ENCODE measurements at places on chromosomes 11 and 22. TPM values are rescaled to one million over a fixed set of nuclear protein-coding genes. Genes with fewer than 3 reads are reported as not detected.

GRCh38 chr11:15716550-15716949 lies 601.8 kb downstream of the INSC start:
- H3K4me1 ChIP-seq, result no peaks in the 10 kb centered on the region
- no peaks in the 10 kb centered on the region for H3K27me3 ChIP-seq
- H3K36me3 ChIP-seq, result no peaks in the 10 kb centered on the region
- no peak for DNase-seq
- no peak overlapping the region for H3K27ac ChIP-seq

DNA sequence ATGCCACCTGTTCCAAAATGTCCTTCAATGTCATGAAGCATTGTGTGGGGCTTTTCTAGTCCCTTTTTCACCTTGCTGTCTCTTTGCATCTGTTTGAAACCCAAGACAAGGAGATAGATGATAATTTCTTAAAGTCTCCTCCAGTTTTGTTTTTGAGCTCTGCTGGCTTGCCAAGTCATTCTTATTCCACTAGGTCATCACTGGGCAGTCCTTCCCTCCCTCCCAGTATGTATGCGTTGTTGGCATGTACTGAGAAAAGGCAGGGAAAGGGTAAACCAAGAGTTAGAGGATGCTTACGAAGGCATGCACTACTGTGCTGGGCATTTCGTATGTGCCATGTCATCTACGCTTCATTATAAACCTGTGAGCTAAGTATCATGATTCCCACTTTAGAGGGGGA lies 78.6 kb downstream of the PARVA start:
- H3K27ac ChIP-seq, result no peak overlapping the region
- no peak overlapping the region for H3K4me3 ChIP-seq
- H3K27me3 ChIP-seq, result no peaks in the 10 kb centered on the region
- H3K36me3 ChIP-seq, result no peaks in the 10 kb centered on the region
- peaks cover 4% of the 10 kb centered on the region for H3K4me1 ChIP-seq
- DNase-seq, result no peak

DNA sequence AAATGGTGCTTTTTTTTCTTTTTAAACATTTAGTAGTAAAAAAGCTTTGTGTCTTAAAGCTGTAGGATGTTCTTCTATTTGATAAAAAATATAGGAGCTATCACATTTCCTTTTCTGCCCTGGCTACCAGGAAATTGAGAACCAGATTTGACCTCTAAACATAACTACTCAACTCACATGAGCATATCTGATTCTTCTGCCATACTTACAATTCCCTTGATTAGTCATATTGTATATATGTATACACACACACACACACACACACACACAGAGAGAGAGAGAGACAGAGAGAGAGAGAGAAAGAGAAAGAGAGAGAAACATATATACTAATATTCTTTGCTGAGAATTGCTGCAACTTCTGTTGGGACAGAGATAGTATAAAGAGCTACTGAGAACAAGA lies 23.0 kb upstream of the GDPD4 start:
- no peaks in the 10 kb centered on the region for H3K27me3 ChIP-seq
- H3K4me3 ChIP-seq, result no peak overlapping the region
- DNase-seq, result no peak
- no peaks in the 10 kb centered on the region for H3K4me1 ChIP-seq
- H3K27ac ChIP-seq, result no peak overlapping the region

PARVG gene
- total RNA-seq, result 6.3 TPM

BEST1 gene
- 1.9 TPM for total RNA-seq

GRCh38 chr11:61887839-61888494 lies 3.4 kb downstream of the FADS3 start:
- no peak for DNase-seq
- H3K27ac ChIP-seq, result no peak overlapping the region
- H3K4me3 ChIP-seq, result no peak overlapping the region
- no peaks in the 10 kb centered on the region for H3K36me3 ChIP-seq
- no peaks in the 10 kb centered on the region for H3K27me3 ChIP-seq

PLAAT2 gene
- total RNA-seq, result not detected

DNA sequence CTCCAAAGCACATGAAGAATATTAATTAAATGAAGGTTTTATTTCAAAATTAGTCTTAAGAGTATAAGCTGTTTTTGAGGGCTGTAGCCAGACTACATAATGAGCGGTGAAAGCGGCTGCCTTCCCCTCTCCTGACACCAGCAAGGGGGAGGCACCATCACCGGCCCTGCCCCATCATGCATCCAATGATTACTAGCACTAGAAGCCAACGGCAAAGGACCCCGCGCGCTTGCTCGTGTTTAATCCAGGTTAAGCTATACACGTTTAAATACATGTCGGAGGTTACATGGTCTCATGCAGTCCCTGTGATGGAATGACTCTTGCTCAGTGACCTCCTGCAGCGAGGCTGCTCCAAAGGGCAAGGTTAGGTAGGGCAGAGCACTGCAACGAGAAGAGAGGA lies 50.3 kb downstream of the FEZ1 start:
- no peaks in the 10 kb centered on the region for H3K27me3 ChIP-seq
- peaks cover 9% of the 10 kb centered on the region for H3K4me1 ChIP-seq
- no peak overlapping the region for H3K27ac ChIP-seq

GRCh38 chr11:1889941-1890855 lies 1.5 kb downstream of the PRR33 start:
- no peak overlapping the region for H3K27ac ChIP-seq
- no peak overlapping the region for H3K4me3 ChIP-seq
- no peaks in the 10 kb centered on the region for H3K4me1 ChIP-seq
- no peak for DNase-seq

DNA sequence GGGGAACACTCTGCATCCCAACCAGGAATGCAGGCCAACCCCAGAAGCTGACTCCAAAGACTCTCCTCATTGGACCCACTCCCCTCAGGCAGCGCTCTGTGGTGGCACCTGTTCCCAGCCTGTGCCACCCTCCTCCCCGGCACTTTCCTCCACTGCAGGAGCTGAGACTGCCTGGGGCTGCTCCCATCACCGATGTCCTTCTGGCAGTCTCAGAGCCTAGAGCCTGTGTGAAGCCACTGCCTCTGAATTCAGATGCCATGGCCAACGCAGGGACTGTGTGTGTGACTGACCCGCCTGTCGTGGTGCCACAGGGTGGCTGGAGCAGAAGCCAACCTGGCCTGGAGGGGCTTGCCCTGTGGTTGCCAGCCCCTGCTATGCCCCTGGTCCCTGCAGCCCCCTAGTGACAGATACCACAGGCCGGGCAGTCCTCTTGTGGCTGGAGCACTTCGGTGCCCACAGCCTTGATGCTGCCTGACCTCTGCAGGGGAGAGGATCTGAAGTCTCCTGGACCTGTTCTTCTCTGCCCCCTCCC lies 43.2 kb downstream of the TBX1 start:
- no peak overlapping the region for H3K27ac ChIP-seq
- no peaks in the 10 kb centered on the region for H3K4me1 ChIP-seq
- no peaks in the 10 kb centered on the region for H3K36me3 ChIP-seq
- H3K4me3 ChIP-seq, result no peak overlapping the region
- DNase-seq, result no peak

GRCh38 chr11:121670805-121671282 lies 218.1 kb upstream of the SORL1-AS1 start:
- no peak for DNase-seq
- no peaks in the 10 kb centered on the region for H3K36me3 ChIP-seq
- no peak overlapping the region for H3K27ac ChIP-seq

- H3K36me3 ChIP-seq, result no peaks in the 10 kb centered on the region
- H3K4me1 ChIP-seq, result no peaks in the 10 kb centered on the region
- no peak for DNase-seq
- H3K27ac ChIP-seq, result no peak overlapping the region
- no peaks in the 10 kb centered on the region for H3K27me3 ChIP-seq
These were observed 67.4 kb upstream of the DBX1 start for GRCh38 chr11:20227631-20228030.

MAPK8IP1 gene
- 0.83 TPM for total RNA-seq

EIF4G2 gene
- total RNA-seq, result 304 TPM

OR2AG2 gene
- 0.48 TPM for total RNA-seq

GRCh38 chr11:96307776-96308140 lies 35.2 kb downstream of the MAML2 start:
- H3K27ac ChIP-seq, result no peak overlapping the region
- H3K4me1 ChIP-seq, result no peaks in the 10 kb centered on the region
- no peaks in the 10 kb centered on the region for H3K36me3 ChIP-seq
- DNase-seq, result no peak
- H3K4me3 ChIP-seq, result no peak overlapping the region
- no peaks in the 10 kb centered on the region for H3K27me3 ChIP-seq

- H3K27ac ChIP-seq, result no peak overlapping the region
- H3K27me3 ChIP-seq, result no peaks in the 10 kb centered on the region
These were observed 165.1 kb downstream of the WNT11 start for GRCh38 chr11:76041208-76041607.

GRCh38 chr22:48887394-48888332 lies 940.0 kb downstream of the BRD1 start:
- no peak overlapping the region for H3K27ac ChIP-seq
- no peaks in the 10 kb centered on the region for H3K36me3 ChIP-seq
- no peaks in the 10 kb centered on the region for H3K27me3 ChIP-seq
- H3K4me1 ChIP-seq, result no peaks in the 10 kb centered on the region
- DNase-seq, result no peak

ELFN2 gene
- total RNA-seq, result not detected

GRCh38 chr11:61820174-61820573 lies 3.4 kb upstream of the FADS1 start:
- H3K4me1 ChIP-seq, result peaks cover 22% of the 10 kb centered on the region
- no peak for DNase-seq
- no peaks in the 10 kb centered on the region for H3K36me3 ChIP-seq
- H3K4me3 ChIP-seq, result no peak overlapping the region

- H3K27me3 ChIP-seq, result no peaks in the 10 kb centered on the region
- H3K4me1 ChIP-seq, result no peaks in the 10 kb centered on the region
- no peak overlapping the region for H3K27ac ChIP-seq
- no peak for DNase-seq
These were observed 806.3 kb downstream of the BRD1 start for GRCh38 chr22:49021131-49021925.

APOBEC3F gene
- total RNA-seq, result 0.93 TPM

DNA sequence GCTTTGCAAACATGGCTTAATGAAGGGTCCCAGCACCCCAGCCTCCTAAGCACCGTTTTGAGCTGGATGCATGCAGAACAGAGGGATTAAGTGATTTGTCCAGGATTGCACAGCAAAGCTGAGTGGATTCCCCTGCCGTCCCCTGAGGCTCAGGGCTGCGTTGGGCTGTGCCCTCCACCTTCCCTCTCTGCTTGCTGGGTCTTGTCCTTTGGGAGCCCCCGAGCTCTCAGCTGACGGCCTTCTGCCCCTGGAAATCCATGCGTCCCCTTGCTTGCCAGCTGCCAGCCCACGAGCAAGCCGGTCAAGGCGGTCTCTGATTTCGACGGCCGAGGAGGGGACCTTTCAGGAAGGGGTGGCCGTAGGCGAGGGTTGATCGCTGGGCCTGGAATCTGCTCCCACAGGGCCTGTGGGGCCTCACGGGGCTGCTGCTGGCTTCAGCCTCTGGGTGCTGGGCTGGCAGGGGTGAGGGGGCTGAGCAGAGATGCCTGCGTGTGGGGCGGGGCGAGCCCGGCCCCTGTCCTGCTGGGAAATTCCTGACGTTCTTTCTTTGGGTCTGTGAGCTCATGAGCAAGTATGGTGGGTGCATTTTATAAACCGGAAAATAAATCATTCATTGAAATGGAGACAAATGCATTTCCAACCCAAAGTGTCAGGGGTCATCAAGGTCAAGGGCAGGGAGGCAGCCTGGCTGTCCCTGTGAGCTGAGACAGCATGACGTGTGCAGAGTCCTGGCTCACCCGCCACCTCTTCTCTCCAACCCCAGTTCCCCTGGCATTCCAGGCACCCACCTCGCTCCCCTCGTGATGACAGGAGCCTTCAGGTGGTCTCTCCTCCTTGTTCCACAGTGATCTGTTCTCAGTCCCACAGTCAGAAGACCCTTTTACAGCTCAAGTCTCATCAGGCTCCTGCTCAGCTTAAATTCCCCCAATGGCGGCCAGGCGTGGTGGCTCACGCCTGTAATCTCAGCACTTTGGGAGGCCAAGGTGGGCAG lies 28.1 kb downstream of the FGF4 start:
- H3K27me3 ChIP-seq, result no peaks in the 10 kb centered on the region
- H3K4me1 ChIP-seq, result no peaks in the 10 kb centered on the region
- no peak overlapping the region for H3K4me3 ChIP-seq

GRCh38 chr11:62645671-62645945 lies 805 bp downstream of the GANAB start:
- peak overlapping the region; percentile 95 for H3K4me3 ChIP-seq
- H3K27ac ChIP-seq, result peak overlapping the region; percentile 73
- peaks cover 11% of the 10 kb centered on the region for H3K36me3 ChIP-seq
- H3K27me3 ChIP-seq, result no peaks in the 10 kb centered on the region
- H3K4me1 ChIP-seq, result peaks cover 15% of the 10 kb centered on the region

GRCh38 chr22:37310075-37310606 lies 27.8 kb downstream of the CYTH4 start:
- H3K4me3 ChIP-seq, result no peak overlapping the region
- no peak overlapping the region for H3K27ac ChIP-seq
- H3K27me3 ChIP-seq, result no peaks in the 10 kb centered on the region
- no peak for DNase-seq
- H3K4me1 ChIP-seq, result peaks cover 19% of the 10 kb centered on the region

DNA sequence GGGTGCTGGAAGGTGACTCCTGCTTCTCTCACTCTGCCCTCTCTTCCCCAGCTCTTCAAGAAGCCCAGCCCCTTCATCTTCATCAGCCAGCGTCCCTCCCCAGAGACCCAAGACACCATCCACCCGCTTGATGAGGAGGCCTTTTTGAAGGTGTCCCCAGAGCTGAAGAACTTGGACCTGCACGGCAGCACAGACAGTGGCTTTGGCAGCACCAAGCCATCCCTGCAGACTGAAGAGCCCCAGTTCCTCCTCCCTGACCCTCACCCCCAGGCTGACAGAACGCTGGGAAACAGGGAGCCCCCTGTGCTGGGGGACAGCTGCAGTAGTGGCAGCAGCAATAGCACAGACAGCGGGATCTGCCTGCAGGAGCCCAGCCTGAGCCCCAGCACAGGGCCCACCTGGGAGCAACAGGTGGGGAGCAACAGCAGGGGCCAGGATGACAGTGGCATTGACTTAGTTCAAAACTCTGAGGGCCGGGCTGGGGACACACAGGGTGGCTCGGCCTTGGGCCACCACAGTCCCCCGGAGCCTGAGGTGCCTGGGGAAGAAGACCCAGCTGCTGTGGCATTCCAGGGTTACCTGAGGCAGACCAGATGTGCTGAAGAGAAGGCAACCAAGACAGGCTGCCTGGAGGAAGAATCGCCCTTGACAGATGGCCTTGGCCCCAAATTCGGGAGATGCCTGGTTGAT lies 12.6 kb downstream of the IL10RA start:
- no peaks in the 10 kb centered on the region for H3K27me3 ChIP-seq
- no peak for DNase-seq
- H3K4me3 ChIP-seq, result no peak overlapping the region

GRCh38 chr11:27277843-27278242 lies 85.2 kb downstream of the CCDC34 start:
- H3K4me3 ChIP-seq, result no peak overlapping the region
- H3K4me1 ChIP-seq, result no peaks in the 10 kb centered on the region
- H3K27ac ChIP-seq, result no peak overlapping the region

- no peak overlapping the region for H3K4me3 ChIP-seq
- H3K27me3 ChIP-seq, result no peaks in the 10 kb centered on the region
- H3K4me1 ChIP-seq, result peaks cover 33% of the 10 kb centered on the region
- DNase-seq, result no peak
- H3K36me3 ChIP-seq, result no peaks in the 10 kb centered on the region
These were observed 1.3 kb downstream of the POU2F3 start for GRCh38 chr11:120241277-120241676.

GRCh38 chr11:35390737-35391682 lies 28.3 kb downstream of the SLC1A2 start:
- H3K36me3 ChIP-seq, result no peaks in the 10 kb centered on the region
- no peak overlapping the region for H3K27ac ChIP-seq

ADORA2A gene
- 86.7 TPM for total RNA-seq

IL10RA gene
- 25.5 TPM for total RNA-seq

KDM4E gene
- not detected for total RNA-seq

IFITM10 gene
- not detected for total RNA-seq
